ENCODE measurements at places on chromosomes 12 and 14. TPM values are rescaled to one million over a fixed set of nuclear protein-coding genes. Genes with fewer than 3 reads are reported as not detected.

- H3K4me1 ChIP-seq, result peaks cover 2% of the 10 kb centered on the region
- DNase-seq, result peak; percentile 89
- H3K27me3 ChIP-seq, result peaks cover 45% of the 10 kb centered on the region
- H3K4me3 ChIP-seq, result peak overlapping the region; percentile 68
- H3K27ac ChIP-seq, result no peak overlapping the region
Observed at GRCh38 chr14:60656686-60657455, 7.6 kb upstream of the SIX1 start.

DNA sequence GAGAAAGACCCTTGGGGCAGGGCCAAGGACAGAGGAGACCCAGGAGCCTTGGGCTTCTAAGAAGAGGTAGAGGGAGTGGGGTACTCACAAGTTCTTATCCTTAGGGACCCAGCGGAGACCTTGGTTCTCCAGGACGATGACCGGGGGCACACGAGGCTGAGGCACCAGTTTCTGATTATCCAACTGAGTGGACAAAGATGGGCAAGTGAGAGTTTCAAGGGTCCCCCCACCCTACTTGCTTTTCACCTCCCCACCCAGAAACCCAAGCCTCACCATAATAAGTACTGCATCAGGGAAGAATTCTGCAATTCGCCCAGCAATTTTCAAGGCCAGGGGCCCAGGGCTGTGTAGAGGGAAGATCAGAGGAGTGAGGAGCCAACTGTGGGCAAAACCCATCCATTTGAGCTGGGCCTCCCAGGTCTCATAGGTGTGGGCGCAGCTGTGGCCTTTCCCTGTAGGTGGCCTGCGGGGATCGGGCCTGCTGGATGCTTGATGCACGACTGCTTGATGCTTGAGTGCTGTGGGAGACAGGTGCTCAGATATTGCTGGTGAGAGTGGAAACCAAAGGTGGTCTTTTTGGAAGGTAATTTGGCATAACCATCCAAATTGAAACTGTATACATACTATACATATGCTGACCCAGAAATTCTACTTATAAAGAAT, 2.0 kb downstream of the EMC9 start:
- H3K27me3 ChIP-seq, result no peaks in the 10 kb centered on the region
- no peak overlapping the region for H3K27ac ChIP-seq

DNA sequence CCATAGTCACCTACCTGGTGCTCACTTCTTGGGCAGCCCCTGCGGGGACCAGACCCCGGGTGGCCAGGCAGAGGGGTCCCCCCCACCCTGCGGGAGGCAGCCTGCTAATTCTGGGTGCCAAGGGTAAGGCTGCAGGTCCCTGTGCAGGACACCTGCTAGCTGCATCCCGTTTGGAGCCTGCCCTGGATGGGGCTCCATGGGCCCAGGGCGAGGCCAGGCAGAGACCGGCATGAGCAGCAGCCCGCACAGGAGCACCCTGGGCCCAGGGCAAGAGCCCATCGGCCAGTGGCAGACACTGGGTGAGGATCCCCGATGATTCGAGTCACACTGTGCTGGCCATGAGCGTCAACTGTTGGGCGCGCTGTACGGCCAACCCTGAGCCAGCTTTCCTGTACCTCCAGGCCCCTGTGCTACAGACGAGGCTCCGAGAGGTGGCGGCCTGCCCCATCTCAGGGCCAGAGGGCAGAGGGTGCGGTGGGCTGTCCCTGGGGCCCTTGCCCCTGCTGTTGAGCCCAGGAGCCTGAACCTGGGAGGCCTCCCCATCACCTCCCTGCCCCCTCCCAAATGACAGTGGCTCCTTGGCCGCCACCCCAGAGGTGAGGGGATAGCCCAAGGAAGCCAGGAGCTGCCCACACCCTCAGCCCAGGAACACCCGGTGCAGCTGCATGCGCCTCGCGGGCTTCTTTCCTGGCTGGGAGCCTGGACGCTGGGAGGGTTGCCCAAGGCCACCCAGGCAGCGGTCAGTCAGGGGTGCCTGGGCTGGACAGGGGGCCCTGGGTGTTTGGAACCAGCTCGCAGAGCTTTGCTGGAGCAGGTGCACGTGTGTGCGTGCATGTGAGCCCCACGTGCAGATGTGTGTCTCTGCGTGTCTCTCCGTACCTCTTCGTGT, 47.7 kb downstream of the CYP46A1 start:
- peaks cover 11% of the 10 kb centered on the region for H3K4me1 ChIP-seq
- H3K27me3 ChIP-seq, result no peaks in the 10 kb centered on the region
- H3K36me3 ChIP-seq, result no peaks in the 10 kb centered on the region
- no peak overlapping the region for H3K27ac ChIP-seq

EIF2S3B gene
- 1.5 TPM for total RNA-seq

DNA sequence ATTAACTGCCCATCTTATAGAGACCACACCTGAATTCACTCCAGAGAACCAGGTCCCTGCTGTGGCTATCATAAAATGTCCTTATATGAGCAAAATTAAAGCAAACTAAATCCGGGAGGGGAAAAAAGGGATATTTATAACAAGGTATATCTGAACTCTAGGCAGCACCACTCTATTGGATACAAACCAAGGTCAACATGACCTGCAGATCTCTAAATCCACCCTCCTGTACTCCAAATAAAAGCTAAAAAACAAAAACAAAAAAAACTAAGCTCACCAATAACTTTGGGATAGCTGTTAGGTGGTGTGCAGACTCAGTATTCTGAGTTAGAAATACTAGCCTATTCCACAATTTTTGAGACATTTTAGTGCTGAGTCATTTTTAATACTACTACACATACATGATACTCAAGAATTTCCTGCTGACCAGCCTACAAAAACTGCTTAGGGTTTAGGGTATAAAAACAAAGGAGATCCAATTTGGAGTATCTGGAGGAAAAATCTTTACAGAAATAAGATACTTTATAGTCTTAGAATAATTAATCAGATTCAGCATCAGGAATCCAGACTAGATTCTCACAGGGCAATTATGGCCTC, 46.6 kb upstream of the LTBP2 start:
- H3K36me3 ChIP-seq, result peaks cover 3% of the 10 kb centered on the region
- no peaks in the 10 kb centered on the region for H3K27me3 ChIP-seq
- no peaks in the 10 kb centered on the region for H3K4me1 ChIP-seq
- no peak overlapping the region for H3K4me3 ChIP-seq
- DNase-seq, result no peak

DNA sequence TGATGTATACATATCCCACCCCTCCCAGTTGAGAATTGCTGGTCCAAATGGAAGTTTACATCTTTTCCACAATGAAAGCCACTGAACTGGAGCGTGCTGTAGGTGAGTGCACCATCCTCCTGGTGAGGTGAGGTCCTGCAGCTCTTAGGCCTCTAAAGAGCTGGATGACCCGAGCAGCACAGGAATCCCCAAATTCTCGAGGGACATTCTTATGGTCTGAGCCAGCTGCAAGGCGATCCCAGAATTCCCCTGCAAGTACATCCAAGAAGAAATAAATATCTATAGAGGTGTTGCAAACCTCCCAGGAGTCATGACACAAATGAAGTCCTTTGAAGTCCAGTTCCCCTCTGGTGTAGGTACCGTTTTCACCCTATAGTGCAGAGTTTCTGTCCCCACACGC, 24.0 kb downstream of the TMEM132C start:
- no peak for DNase-seq
- no peak overlapping the region for H3K27ac ChIP-seq
- H3K4me1 ChIP-seq, result no peaks in the 10 kb centered on the region
- H3K27me3 ChIP-seq, result no peaks in the 10 kb centered on the region

SRRM4 gene
- 0.06 TPM for total RNA-seq

DNA sequence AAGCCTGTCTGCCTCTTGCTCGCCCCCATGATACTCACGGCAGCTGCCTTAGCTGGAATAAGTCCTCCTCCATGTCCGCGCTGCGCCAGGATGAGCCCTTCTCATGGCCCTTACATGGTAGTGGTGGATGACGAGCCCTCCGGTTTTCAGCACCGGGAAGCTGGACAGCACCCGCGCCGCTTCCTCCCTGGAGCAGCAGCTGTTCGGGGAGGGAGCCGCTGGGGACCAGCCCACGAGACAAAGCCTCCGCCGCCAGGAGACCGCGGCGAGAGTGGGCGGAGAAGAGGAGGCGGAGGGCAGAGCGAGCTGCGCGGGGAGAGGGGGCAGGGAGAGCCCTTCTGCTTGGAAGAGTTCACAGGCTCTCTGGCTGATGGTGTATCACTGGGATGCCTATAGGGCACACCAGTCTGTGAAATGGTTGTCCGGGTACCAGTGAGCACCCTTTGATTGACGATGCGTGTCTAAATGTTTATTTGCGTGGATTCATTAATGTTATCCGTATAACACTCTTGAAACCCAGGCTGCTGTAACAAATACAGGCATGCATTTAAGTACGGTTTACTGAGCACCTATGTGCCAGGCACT, at the start of gene SVOP:
TSS of gene SVOP (minus strand) at position 273 of the 585 bp plus-strand sequence. CDS start at position 73, 200 bp downstream.
- peak; percentile 97 for DNase-seq
- H3K36me3 ChIP-seq, result no peaks in the 10 kb centered on the region
- no peaks in the 10 kb centered on the region for H3K27me3 ChIP-seq
- H3K27ac ChIP-seq, result no peak within 1 kb of the TSS
- no peaks in the 10 kb centered on the region for H3K4me1 ChIP-seq

- no peak overlapping the region for H3K4me3 ChIP-seq
- H3K27me3 ChIP-seq, result no peaks in the 10 kb centered on the region
- H3K4me1 ChIP-seq, result no peaks in the 10 kb centered on the region
- H3K27ac ChIP-seq, result no peak overlapping the region
- no peaks in the 10 kb centered on the region for H3K36me3 ChIP-seq
Observed at GRCh38 chr12:87661786-87662377, 367.3 kb downstream of the C12orf50 start.

DNA sequence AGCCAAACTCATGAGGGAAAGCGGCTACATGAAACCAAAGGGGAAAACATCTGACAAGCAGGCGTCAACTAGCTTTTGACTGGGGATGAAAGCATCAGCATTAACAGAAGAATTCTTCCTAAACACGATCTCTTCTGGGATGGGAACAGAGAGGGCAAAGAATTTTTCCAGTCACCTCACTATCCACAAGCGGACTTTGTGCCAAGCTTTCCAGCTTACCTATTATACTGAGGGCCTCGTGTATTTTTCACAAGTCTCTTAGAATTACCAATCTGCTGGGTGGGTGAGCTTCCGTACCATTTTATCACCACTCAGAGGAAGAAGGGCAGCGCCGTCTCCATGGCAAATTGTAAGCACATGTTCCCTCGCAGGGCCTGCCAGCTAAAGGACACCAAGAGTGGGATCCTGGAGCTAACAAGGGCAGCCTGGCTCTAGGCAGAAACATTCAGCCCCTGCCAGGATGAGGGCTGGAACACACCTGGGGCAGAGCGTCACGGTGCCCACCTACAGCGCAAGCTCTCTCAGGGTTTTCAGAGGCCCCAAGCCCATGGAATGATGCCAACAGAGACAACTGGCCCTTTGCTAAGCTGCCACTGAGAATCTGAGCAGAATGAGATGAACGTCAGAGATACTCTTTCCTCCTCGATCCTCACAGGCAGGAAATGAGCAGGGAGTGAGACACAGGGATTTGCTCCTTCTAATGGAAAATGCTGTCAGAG, 74.6 kb downstream of the CHGA start:
- H3K27me3 ChIP-seq, result no peaks in the 10 kb centered on the region
- H3K4me3 ChIP-seq, result no peak overlapping the region
- H3K4me1 ChIP-seq, result no peaks in the 10 kb centered on the region
- no peak for DNase-seq

DNA sequence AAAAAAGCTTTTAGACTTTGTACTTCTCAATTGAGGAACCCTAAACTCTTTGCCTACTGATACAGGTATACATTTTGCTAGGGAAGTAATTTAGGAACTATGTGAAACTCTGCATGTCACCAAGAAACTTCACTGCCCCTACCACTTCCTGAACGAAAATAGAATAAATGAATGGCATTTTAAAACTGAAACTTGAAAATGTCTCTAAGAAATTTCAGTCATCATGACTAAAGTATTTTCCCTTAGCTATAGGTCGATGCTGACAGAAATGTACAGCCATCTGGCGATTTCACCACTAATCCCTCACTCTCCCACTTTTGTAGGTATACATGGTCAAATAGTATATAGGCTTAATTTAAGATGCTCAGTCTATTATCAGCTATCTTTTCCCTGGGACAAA, 194.9 kb upstream of the SYT10 start:
- no peaks in the 10 kb centered on the region for H3K36me3 ChIP-seq

- H3K27ac ChIP-seq, result no peak overlapping the region
- H3K4me3 ChIP-seq, result no peak overlapping the region
- no peak for DNase-seq
- H3K4me1 ChIP-seq, result no peaks in the 10 kb centered on the region
- no peaks in the 10 kb centered on the region for H3K27me3 ChIP-seq
Observed at GRCh38 chr14:81784084-81784483, 250.4 kb upstream of the SEL1L start.

LGMN gene
- 66.3 TPM for total RNA-seq

DNA sequence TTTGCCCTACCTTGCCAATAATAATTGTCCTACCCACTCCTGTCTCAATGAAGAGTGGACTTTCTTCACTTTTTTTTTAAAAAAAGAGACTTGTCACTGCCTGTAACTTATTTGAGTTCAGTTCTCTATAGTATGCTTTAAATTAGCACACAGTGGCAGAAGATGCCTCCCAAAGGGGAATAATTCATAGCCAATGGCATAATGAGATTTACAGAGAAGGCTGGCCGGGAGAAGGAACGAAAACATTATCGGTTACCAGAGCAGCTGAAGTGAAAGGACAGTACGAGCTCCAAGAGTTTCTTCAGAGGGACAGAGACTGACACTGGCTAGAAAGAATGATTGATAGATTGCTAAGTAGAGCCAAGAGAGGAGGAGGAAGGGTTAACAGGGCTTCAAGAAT, 356.3 kb downstream of the EMP1 start:
- no peak overlapping the region for H3K27ac ChIP-seq
- H3K36me3 ChIP-seq, result no peaks in the 10 kb centered on the region
- no peak overlapping the region for H3K4me3 ChIP-seq
- no peak for DNase-seq
- no peaks in the 10 kb centered on the region for H3K4me1 ChIP-seq

DNA sequence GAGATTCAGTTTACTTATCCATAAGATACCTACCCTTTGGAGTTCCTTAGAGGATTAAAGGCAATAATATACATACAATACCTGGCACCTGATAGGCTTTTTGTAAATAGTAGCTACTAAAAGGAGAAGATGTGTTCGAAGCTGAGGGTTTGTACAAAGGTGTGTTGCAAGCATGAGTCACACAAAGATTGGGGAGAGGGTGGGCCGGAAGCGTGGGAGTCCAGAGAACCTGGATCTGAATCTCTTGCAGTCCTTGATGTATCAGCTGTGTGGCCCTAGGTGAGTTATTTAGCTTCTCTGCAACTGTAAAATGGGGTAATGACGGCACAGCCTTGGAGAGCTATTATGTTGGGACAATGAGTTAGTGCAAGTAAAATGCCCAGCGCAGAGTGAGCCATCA, 61.6 kb upstream of the PSMC1 start:
- DNase-seq, result no peak
- no peaks in the 10 kb centered on the region for H3K27me3 ChIP-seq
- no peak overlapping the region for H3K4me3 ChIP-seq
- no peaks in the 10 kb centered on the region for H3K4me1 ChIP-seq
- H3K36me3 ChIP-seq, result no peaks in the 10 kb centered on the region
- no peak overlapping the region for H3K27ac ChIP-seq

GRCh38 chr14:105436891-105437722, 17.5 kb downstream of the MTA1 start:
- H3K4me3 ChIP-seq, result no peak overlapping the region
- no peak overlapping the region for H3K27ac ChIP-seq
- no peak for DNase-seq

- no peak for DNase-seq
- H3K27me3 ChIP-seq, result no peaks in the 10 kb centered on the region
- H3K4me3 ChIP-seq, result no peak overlapping the region
- H3K27ac ChIP-seq, result no peak overlapping the region
- H3K36me3 ChIP-seq, result no peaks in the 10 kb centered on the region
Observed at GRCh38 chr12:100346660-100347059, 10.2 kb upstream of the SLC17A8 start.

TPI1 gene
- total RNA-seq, result 437 TPM

SPIC gene
- 0.44 TPM for total RNA-seq

- H3K27ac ChIP-seq, result no peak overlapping the region
- no peaks in the 10 kb centered on the region for H3K36me3 ChIP-seq
- DNase-seq, result no peak
- H3K4me1 ChIP-seq, result no peaks in the 10 kb centered on the region
- H3K27me3 ChIP-seq, result no peaks in the 10 kb centered on the region
Observed at GRCh38 chr14:99350751-99351150, 78.8 kb upstream of the BCL11B start.

All from kidney (tissue), 22 donors.